ENCODE measurements at places on chromosomes 1 and 21.

DNA sequence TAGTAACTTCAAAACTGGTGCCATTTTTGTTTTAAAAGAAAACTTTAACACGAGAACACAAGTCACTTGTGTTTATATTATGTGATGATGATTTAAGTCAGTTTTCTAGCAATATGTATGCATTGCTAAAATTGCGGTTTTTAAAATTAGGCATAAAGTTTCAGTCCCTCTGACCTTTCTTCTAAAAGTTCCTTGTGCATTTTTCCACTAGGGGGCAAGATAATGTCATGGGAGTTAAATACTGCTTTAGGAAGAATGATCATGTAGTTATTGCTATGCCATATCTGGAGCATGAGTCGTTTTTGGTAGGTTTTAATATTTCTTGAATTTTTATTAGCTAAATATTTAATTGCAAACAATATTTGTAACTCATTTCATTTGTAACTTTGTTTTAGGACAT, 10.7 kb downstream of the CDC7 start:
- DNase-seq, result no peak

DNA sequence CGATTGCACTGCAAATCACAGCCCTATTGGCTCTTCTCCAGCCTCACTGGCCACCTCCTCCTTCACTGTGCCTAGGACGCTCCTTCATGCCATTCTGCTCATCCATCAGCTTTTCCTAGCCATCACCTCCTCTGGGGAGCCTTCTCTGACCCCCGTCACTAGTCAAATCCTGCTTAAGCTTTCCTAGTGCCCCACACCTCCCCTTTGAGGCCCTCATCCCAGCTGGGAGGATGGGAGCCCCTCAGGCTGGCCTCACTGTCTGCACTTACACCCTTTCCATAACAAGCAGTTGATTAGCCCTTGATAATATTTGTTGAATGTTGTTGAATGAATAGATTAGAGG, 50.7 kb downstream of the KLHDC7A start:
- no peak for DNase-seq

DNA sequence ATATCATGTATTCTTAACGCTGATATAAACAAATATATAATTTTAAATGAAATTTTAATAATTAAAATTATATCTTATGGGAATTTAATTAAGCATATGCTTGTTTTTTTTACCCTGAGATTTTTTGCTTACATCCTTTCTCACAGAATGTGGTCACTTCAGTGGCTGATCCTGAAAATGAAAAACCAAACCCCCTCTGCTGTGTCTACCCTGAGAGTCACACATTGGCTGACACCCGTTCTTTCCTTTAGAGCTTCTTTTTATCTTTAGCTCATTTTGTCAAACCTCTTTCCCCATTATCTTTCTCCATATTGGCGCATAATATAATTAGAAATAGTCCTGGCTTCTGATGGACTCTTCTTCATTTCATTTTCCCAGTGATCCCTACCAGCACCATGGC, 10.8 kb upstream of the CACYBP start:
- DNase-seq, result no peak

DNA sequence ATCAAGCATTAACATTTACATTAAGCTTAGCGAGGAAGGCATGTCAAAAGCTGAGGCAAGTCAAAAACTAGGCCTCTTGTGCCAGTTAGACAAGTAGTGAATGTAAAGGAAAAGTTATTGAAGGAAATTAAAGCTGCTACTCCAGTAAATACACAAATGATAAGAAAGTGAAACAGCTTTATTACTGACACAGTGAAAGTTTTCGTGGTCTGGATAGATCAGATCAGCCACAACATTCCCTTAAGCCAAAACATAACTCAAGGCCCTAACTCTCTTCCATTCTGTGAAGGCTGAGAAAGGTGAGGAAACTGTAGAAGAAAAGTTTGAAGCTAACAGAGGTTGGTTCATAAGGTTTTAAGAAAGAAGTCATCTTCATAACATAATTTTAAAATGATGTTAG, 131.9 kb downstream of the VAV3 start:
- no peak for DNase-seq

DNA sequence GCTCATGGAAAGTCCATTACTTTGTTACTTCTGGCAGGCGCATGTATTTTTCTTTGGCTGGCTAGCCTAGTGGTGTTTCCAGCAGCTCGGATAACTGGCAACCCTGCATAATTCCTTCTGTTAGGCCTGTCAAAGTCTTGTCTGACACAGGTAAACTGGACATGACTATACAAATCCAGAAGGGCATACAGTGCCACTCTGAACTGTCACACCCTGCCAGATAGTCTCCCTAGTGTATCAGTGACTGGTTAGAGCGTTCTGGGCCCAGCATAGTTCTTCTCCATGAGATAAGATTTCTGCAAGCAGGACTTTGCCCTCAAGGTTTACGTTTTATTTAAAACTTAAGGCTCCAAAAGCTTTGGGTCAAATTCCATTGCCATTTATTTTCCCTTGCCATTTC, 177.7 kb upstream of the GORAB start:
- DNase-seq, result no peak

DNA sequence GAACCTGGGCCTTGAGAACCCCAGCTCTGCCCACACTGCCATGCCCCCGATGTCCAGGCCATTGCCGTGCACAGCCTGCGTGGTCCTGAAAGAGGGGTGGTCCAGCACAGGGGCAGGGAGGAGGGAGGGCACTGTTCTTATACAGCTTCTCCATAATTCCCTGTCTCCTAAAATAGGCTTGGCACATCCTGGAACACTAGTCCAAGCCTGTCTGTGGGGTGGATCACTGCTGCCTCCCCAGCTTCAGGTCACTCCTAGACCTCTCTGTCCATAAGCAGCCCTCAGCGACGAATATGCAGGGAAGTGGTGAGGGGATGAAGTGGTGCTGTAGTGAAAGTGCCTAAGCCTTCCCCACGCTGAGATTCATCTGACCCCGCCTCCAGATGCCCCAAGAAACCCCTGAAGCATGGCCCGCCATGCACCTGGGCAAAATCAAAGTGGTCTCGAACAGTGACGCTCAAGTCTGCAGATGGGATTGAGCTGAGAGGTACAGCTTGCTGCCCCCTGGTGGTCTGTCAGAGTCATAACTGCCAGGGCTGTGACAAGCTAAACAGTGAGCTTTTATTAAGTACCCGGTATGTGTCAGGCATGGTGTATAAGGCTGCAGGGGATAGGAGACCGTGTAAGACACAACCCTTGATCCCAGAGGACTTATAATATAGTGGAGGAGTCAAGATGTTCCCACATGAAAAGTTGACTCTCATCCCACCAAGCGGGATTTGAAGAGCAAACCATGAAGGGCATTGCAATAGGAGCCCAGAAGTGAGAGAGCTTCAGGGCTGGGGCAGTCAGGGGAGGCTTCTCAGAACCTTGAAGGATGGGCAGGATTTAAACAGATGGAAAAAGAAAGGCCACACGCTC, 66.6 kb downstream of the FAM163A start:
- DNase-seq, result peak; percentile 43

- DNase-seq, result no peak
These were observed 259.0 kb downstream of the FOXD2 start for GRCh38 chr1:47696737-47697441.

- no peak for DNase-seq
These were observed 58.8 kb downstream of the NAV1 start for GRCh38 chr1:201597551-201598230.

GRCh38 chr1:52598729-52599128, 3.4 kb upstream of the GPX7 start:
- no peak for DNase-seq

- DNase-seq, result no peak
These were observed 5.6 kb downstream of the AIRE start for GRCh38 chr21:44291078-44291935.

- no peak for DNase-seq
These were observed 25.5 kb upstream of the CFAP126 start for GRCh38 chr1:161393151-161393550.

GRCh38 chr1:201284636-201285035, 1.3 kb downstream of the PKP1 start:
- no peak for DNase-seq

GRCh38 chr1:230067419-230067870, 407 bp downstream of the GALNT2 start:
- no peak for DNase-seq

DNA sequence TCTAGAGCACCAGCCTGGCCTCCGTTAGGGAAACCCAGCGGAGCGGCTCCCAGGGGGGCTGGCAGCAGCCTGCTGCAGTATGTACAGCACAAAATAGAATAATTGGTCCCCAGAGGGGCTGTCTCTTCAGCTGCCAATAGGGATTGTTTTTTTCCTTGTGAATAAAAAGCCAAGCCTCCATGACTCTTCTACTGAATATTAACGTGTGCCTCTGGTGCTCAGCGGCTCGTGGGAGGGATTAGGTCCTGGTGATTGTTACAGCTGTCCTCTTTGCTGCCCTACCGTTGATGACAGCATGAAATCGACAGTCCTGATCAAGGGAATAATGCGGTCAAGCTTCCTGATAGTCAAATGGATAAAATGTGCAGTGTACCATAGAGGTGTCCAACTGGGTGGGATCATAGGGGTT, 190.7 kb upstream of the RUNX1 start:
- DNase-seq, result no peak

DNA sequence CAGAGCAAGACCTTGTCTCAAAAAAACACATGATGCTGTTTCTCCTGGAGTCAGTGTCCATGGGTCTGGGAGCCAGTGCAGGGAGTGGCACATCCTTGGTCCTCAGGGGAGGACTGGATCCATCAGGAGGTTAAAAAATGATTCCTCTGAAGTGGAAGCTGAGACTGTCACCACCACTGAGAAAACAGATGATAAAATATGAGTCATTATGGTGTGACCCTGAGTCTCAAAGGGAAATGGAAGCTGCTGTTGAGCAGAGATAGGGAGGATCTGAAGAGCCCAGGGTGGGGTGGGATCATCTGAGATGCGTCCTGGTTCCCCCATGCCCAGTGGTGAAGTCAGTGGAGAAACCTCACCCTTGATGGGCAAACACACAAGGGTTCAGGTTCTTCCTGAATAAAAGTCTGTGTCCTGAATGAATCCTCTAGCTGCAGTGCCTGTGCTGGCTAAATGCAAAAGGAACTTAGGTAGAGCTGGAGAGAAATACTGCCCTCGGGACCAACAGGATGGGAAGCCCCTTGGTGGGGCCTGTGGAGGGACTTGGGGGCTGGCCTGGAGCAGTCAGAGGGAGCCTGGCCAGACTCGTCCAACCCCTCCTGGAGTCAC, 61.6 kb upstream of the TENT5B start:
- no peak for DNase-seq

DNA sequence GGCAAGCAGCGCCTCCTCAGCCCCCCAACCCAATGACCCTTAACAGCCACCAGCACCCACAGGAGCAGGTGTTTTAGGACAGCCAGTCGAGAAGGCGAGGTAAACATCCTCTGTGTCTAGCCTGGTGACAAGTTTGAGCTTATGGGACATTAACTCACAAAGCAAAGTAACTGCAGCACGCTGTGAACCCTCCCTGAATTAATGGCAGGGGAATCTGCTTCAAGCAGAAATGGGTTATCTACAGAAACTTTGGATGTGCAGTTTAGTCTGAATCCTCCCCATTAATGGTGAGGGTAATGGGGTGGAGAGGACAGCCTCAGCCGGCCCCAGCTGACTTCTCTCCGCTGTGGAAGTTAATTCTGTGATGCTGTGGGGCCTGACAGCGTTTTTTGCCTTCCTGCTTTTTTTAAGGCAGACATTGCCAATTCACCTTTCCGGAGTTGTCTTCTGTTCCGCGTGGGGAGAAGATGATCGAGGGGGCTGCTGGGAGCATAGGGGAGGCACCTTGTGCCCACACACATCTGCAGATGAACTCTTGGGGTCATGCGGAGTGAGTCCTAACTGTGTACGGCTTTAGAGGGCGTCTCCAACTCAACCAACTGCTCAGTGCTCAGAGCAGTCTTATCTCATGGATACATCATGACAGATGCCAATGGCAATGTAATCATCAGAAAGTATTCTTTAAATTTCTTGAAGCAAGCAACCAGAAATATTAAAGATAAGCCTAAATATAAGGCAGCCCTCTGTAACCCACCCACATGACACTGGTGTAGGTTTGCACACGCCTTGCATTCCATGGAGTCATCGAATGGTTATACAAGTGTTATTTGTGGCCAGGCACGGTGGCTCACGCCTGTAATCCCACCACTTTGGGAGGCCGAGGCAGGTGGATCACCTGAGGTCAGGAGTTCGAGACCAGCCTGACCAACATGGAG, 41.0 kb downstream of the POFUT2 start:
- DNase-seq, result no peak

- DNase-seq, result no peak
These were observed 7.1 kb downstream of the FAM89A start for GRCh38 chr1:231032963-231033362.

- DNase-seq, result no peak
These were observed 56.7 kb downstream of the AKT3 start for GRCh38 chr1:243793298-243793697.

DNA sequence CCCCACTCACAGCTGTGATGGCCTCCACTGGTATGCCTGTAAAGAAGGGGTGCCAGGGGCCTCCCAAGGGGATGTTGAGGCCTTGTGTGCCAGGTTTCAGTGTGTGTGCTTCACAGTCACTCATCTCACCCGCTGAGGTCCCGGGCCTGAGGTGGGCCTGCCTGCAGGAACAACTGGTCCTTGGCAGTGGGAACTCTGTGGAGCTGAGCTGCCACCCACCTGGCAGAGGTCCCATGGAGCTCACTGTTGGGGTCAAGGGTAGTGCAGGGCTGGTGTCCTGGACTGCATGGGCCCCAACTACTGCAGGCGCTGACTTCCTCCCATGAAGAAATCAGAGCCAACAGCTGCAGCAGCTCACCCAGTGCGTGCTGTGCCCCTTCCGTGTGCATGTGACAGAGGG, 17.3 kb upstream of the ZNF678 start:
- DNase-seq, result no peak

- no peak for DNase-seq
These were observed 26.8 kb upstream of the TMEM52 start for GRCh38 chr1:1945782-1946393.

- DNase-seq, result no peak
These were observed 88.8 kb downstream of the SYT2 start for GRCh38 chr1:202621446-202621845.

- no peak for DNase-seq
These were observed 52.9 kb upstream of the SIM2 start for GRCh38 chr21:36646011-36646410.

- DNase-seq, result no peak
These were observed 6.4 kb upstream of the CPT2 start for GRCh38 chr1:53190210-53190611.

DNA sequence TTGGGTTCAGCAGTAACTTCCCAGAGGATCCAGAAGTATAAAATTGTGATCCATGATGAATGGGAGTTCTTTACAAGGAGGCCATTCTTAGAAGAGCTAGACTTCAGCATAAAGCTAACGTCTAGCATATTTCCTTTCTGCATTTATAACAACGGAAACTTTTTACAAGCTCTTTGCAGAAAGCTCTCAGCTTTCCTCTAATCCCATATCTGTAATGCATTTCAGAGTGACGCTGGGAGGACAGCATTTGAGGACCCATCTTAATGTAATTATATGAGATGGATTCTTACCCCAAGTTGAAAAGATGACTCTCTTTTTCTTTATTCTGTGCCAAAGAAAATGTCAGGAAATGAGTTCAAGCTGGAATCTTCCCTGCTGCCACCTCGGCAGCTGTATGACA, 132.0 kb upstream of the CACHD1 start:
- DNase-seq, result no peak

GRCh38 chr1:84298328-84298683, 3.2 kb upstream of the SAMD13 start:
- DNase-seq, result peak; percentile 30

- DNase-seq, result no peak
These were observed 43.9 kb upstream of the CRB1 start for GRCh38 chr1:197224160-197224559.

GRCh38 chr1:157485793-157486192, 66.5 kb downstream of the FCRL5 start:
- DNase-seq, result no peak

All from stimulated activated CD4-positive, alpha-beta T cell treated with anti-CD3 and anti-CD28 coated beads, Interleukin-1b, Interleukin-23, amount 100 ng/mL, for 1 hour (primary cell).